ENCODE measurements at places on chromosomes 2 and 18.

- no peak for DNase-seq
Measured at GRCh38 chr2:159616286-159616701, at the start of gene BAZ2B. Gene BAZ2B, minus strand, starts transcription at chr2:159616548. Its CDS starts 137,829 bp downstream, at chr2:159478719.

- no peak for DNase-seq
Measured at GRCh38 chr2:120740375-120740764, 4.7 kb downstream of the GLI2 start.

GRCh38 chr2:200829258-200829655 is 17.5 kb downstream of the BZW1 start:
- no peak for DNase-seq

GRCh38 chr2:24214880-24215279 is 40.0 kb downstream of the FAM228A start:
- DNase-seq: no peak

- DNase-seq: no peak
Measured at GRCh38 chr2:217248312-217248935, 388.6 kb upstream of the TNP1 start.

GRCh38 chr18:36672437-36673344 is 156.1 kb downstream of the TPGS2 start:
- no peak for DNase-seq

GRCh38 chr2:191190435-191190834 is 39.6 kb upstream of the STAT4 start:
- DNase-seq: no peak

GRCh38 chr18:72630991-72631390 is 86.8 kb upstream of the CBLN2 start:
- no peak for DNase-seq

DNA sequence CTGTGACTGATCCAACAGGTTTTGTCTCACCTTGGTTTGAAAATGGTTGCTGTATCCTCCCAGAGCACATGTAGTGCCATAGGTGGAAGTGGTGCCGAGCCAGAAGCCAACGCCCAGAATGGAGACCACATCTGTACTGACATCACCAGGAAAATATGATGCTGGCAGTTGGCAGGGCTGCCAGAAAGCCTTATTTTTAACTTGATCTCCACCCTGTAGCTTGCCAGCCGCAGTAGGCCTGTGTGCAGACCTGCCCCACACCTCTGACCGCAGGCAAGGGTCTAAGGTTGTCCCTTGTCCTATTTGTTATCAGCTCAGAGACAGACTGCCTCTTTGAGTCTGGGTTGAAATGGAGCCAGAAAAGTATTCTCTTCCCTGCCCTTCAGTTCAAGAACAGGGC is 123.5 kb upstream of the EML6 start:
- DNase-seq: no peak

DNA sequence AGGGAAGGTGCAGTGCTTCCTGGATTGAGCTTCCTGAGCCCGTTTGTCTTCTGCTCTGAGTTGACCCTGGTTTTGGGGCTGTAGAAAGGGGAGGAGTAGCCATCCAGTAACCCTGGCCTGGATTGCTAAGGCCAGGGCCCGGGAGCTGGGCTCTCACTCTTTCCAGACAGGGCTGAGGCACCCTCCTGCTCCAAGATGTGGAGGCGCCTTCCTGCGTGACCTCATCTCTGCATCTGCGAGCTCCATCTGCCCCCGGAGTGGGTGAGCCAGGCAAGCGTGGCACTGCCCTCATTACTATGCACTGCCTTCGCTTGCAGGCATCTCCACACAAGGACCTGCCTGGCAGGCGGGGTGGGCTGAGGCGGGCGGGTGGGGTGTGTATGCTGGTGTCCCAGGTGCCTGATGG is 58.0 kb downstream of the RAB31 start:
- DNase-seq: no peak

DNA sequence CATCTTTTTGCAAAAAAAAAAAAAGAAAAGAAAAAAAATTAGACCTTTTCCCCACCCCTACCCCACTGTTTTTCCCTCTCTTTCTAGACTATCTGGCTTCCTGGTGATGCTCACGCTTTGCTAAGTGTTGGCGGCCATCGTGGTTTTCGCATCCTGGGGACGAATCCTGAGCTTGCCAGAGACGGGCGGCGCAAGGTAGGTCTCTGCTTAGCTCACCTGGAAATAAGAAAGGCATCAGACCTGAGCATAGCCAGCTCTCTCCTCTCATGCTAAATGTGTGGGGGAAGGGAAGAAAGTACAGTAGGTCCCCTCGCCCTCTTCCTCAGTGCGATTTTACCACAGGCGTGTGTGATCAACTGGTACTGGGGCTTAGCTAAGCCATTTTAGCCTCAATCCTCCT is 90.5 kb downstream of the KLHL29 start:
- no peak for DNase-seq

- no peak for DNase-seq
Measured at GRCh38 chr2:85988914-85989270, 100.1 kb upstream of the ST3GAL5 start.

GRCh38 chr2:39234754-39235153 is 9.0 kb downstream of the CDKL4 start:
- DNase-seq: no peak

DNA sequence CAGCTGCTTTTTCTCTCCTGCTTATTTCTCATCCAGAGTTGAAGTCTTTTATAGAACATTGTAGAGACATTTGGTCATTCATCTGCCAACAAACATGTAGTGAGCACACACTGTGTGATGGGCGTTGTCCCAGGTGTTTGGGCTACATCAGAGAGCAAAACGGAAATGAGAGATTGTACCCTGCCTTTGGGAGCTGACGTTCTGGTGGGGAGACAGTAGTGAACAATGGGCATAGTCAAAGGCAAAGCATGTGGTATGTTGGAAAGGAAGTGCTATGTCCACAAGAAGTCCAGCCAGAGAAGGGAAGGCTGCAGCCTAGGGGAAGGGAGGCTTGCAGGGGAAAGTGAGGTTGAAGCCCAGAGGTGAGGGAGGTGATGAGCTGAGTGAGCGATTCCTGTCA is 78.1 kb downstream of the PIEZO2 start:
- DNase-seq: no peak

DNA sequence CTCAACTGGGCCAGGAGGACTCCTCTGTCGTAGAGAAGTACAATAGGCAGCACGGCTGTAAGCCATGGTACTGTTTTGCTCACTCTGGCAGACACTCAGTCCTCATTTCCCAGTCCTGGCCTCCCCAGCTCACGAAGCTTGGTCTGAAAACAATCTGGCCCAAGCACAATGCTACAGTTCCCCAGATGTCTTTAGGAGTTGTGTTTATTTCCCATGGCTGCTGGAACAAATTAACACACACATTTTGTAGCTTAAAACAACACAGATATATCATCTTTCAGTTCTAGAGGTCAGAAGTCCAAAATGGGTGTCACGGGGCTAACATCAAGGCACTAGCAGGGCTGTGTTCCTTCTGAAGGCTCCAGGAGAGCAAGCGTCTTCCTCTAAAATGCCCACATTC is 13.0 kb downstream of the FABP1 start:
- DNase-seq: no peak

DNA sequence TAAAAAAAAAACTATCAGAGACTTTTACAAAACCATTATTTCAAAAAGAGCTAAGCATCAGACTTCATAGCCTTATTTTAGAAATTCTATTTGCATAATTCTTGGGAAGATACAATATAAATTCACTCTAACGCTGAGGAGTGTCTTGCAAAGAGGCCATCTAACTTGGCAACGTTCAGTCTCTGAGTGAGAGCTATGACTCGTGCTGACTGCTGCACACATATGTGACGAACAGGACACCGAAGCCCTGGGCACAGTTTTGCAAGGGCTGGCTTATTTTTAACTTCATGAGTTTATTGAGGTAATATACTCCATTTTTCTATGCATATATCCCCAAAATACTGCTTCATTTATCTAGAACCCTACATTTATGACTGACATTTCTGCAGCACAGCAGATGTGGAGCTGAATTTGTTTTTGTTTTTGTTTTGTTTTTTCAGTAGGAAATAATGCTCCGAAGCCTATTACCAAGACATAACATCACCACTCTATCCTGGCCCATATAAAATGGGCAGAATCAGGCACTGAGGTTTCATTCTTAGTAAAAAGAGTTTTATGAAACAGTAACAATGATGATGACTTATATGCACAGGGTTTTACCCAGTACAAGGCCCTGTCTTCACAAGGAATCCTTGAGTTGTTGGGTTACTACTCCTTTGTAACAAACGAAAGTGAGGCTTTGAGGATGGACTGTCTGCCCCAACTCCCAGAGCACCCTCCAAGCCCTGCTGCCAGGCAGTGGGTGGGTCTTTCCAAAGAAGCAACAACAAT is 68.3 kb downstream of the CRACDL start:
- DNase-seq: no peak

DNA sequence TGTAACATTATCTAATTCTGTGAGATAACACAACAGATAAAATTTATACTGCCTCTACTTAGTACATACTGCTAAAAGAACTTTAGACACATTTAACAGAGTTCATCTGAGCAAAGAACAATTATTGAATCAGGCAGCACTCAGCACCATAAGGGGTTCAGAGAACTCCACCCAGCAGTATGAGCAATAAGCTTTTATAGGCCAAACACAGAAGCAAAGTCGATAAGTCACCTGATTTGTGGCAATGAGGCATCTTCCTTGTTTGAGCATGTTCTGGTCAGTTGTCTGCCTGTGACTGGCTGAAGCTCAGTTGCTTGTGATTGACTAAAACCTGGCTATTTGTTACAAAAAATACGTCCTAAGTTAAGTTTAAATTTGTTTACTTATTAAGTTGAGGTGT is 746.1 kb upstream of the DDX18 start:
- DNase-seq: no peak

DNA sequence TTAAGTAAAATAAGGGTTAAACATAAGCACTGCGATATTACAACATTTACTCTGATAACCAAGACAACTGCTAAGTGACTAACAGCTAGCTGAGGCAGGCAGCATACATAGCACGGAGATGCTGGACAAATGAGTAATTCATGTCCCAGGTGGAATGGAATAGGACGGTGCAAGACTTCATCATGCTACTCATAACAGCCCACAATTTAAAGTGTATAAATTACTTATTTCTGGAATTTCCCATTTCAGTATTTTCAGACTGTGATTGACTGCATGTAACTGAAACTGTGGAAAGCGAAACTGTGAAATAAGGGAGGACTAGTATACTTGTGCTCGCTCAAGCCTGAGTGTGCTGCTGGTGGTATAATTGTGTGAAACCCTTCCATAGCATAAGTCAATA is 12.9 kb downstream of the IER3IP1 start:
- no peak for DNase-seq

GRCh38 chr2:2845267-2845666 is 514.2 kb upstream of the MYT1L start:
- no peak for DNase-seq

GRCh38 chr18:73144030-73144429 is 276.2 kb upstream of the NETO1 start:
- no peak for DNase-seq

GRCh38 chr2:57180042-57180567 is 866.5 kb upstream of the VRK2 start:
- DNase-seq: no peak

DNA sequence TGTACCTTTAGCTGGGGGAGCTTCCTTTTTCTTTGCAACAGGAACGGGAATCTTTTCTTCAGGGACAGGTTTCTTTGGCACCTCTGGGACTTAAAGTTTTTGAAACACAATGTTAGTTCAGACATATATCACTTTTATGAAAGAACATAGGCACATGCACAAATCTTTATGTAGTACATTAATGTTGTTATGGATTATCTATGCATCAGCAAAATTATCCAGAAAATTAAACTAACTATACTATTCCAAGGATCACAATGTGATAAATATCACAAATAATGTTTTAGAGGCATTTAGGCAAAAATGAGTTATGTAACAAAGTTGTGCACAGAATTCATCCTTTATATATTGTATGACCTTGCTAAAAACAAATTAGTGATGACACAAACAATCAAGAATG is 117.4 kb downstream of the TTN start:
- DNase-seq: no peak

GRCh38 chr2:154425994-154426393 is 272.5 kb upstream of the KCNJ3 start:
- DNase-seq: no peak

- DNase-seq: peak; percentile 25
Measured at GRCh38 chr2:2057125-2057721, 273.9 kb downstream of the MYT1L start.

GRCh38 chr2:238081150-238081549 is 19.0 kb upstream of the ESPNL start:
- no peak for DNase-seq

DNA sequence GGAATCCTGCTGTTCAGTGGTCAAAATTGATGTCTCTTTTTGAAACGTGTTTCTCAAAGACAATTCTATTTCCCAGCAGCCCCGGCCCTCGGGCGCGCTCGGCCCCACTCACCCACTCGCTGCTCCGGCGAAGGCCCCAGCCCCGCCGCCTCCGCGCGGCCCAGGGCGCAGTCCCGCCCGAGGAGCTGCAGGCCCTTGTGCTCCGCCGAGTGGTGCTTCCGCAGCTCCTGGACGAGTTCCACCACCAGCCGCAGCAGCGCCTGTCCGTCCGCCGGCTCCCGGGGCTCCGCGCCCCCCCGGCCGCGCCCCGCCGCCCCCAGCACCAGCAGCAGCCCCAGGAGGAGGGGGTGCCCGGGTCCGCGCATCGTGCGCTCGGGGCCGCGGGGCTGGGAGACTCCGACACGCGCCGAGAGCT is 413 bp downstream of the ALKAL2 start:
- DNase-seq: no peak

- DNase-seq: no peak
Measured at GRCh38 chr18:23631312-23631711, 31.4 kb downstream of the ANKRD29 start.

DNA sequence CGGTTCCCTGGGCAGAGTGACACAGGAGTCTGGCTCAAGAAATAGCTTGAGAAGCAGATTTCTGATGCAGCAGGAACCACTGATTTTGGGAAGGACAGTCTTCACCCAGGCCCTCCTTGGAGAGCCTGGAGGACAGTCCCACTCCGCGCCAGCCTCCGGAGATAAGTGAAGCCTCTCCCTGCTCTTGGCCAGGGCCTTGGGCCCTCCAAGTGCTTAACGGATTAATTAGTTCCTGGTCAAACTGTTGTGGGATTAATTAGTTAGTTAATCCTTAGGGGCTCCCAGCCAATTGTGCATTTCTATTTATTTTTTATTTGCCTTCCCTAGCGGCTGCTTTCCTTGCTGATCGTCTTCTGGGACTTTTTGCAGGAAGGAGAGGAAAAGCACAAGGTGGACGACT is 19.6 kb downstream of the CPLX4 start:
- DNase-seq: no peak
